ENCODE measurements at places on chromosomes 7 and 10.

- peak; percentile 33 for DNase-seq
Measured at GRCh38 chr10:13658871-13659685, 72.3 kb downstream of the PRPF18 start.

DNA sequence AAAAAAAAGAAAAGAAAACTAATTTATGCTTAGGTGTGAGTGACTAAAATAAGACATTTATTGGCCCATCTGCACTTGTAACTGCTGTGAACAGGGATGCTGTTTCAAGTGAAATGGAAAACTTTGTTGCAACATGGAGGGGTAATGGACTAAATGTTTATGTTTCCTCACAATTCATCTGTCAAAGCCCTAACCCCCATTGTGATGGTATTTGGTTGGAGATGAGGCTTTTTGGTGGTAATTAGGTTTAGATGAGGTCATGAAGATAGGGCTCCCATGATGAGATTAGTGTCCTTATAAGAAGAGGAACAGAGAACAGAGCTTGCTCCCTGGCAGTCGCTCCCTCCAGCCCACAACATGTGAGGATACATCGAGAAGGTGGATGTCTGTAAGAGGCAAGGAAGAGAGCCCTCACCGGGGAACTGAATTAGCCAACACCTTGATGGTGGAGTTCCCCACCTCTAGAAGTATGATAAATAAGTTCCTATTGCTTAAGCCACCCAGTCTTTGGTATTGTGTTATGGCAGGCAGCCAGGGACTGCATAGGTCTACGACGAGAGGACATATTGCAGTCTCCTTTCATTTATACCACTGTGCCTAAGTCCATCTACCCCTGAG, 28.6 kb upstream of the VCL start:
- no peak for DNase-seq

GRCh38 chr7:31122649-31123058, 70.5 kb downstream of the ADCYAP1R1 start:
- DNase-seq, result peak; percentile 58

DNA sequence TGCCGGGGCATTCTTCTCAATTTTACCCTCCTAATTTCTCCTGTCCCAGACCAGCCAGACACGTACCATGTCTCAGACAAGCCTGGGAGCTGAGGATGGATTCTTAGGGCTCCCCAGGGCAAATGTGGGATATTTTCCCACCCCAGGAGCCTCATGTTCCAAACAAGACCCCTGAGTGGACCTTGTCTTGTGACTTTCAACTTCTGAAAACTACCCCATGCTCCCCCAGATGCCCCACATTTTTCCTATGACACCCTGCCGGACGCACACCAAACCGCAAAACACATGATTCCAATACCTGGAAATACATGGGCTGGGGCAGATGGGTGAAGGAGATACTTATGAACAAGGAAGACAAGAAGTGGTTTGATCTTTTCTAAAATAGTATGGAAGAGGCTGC, 874 bp downstream of the GIMAP5 start:
- no peak for DNase-seq

DNA sequence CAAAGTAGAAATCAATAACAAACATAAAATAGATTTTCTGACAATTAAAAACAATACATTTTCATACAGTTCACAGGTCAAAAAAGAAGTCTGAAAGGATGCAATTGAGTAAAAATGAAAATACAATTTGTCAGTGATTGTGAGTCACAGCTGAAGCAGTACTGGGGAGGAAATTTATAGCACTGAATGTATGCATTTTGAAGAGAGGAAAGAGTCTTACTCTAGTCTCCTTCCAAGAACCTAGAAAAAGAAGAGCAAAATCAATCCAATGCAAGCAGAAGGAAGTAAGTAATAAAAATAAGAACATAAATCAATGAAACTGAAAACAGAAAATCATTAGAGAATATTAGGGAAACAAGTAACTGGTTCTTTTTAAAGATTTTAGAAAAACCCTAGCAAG, 507.2 kb upstream of the IGFBP3 start:
- no peak for DNase-seq

DNA sequence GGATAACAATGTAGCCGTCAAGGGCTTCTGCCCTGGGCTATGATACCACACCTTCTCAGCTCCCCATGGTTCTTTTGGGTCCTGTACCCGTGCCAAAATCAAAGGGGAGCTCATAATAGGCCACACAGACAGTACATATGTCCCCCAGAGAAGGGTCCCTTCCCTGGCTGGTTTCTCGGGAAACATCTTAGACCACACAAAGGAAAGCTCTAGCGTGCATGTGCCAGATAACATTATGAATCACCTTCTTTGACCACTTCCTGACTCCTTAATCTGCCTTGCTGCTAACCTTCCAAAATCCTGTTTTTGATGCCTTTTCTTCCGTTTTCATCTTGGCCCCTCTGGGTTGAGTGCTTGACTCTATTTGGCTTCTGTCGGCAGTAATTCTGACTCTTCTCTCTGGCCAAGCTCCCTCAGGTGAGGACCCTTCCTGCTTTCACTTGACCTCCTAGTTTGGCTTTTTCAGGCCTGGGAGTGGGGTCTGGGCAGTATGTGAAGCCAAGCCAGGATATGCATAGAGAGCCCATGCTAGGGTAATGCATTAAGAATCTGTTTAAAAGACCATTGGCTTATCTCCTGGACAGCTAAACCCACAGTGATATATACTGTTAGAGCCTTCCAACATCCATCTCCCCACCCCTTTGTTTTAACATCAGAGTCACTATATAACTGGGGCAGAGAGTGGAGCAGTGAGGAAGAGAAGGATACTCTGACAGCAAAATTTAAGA, 84.8 kb downstream of the ANLN start:
- DNase-seq, result no peak

DNA sequence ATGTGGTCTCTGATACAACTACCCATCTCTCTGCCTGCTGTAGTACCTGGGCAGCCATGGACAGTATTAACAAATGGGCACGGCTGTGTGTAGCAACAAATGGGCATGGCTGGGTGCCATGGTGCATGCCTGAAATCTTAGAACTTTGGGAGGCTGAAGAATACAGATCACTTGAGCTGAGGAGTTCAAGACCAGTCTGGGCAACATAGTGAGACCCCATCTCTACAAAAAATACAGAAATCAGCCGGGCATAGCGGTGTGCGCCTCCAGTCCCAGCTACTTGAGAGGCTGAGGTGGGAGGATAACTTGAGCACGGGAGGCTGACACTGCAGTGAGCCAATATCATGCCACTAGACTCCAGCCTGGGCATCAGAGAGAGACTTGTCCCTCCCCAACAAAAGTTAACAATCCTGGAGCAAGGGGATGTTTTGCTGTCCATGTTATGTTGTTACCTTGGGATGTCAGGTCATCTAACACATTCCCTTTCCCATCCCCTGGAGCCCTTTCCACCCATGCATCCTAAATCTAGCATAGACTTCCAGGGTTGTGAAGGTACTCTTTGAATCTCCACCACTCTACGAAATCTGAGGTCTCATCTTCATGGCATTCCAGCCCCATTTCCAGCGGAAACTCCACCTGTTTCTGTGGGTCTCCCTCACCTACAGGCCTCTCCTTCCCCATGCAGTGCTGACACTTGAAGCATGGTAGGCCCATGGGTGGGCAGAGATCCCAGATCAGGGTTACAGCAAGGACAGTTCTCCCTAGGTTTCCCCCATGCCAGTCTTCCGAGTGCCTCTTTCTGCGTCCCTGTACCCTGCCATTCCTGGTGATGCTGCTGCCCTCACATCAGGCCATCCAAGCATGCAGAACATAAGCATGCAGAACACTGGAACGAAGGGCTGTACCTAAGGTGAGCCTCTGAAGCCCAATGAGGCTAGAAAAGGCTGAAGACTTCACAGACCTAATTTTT, 13.1 kb downstream of the FXYD4 start:
- no peak for DNase-seq

DNA sequence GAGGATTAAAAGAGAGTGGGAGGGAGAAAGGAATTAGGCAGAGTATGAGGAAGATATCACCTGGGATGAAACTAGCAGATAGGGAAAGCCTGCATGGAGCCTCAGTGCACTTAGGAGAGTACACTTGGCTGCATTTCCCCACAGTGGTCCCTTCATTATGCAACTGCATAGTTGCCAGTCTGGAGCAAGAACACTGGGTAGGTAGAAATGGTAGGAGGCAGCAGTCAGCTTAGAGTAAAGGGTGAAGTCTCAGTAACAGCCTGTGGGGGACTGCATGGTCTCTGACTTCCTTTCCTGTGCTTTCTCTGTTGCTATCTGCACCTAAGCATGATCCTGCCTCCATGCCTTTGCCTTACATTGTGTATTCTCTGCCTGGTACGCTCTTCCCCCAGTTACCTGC, 14.0 kb upstream of the PCGF5 start:
- DNase-seq, result no peak

- DNase-seq, result no peak
Measured at GRCh38 chr10:45044290-45044689, 43.6 kb downstream of the ZNF22 start.

- DNase-seq, result peak; percentile 52
Measured at GRCh38 chr7:91264924-91265681, 870 bp downstream of the FZD1 start.

- no peak for DNase-seq
Measured at GRCh38 chr7:38518541-38518940, 112.6 kb downstream of the AMPH start.

GRCh38 chr7:134602881-134603451, 43.7 kb upstream of the BPGM start:
- peak; percentile 32 for DNase-seq

DNA sequence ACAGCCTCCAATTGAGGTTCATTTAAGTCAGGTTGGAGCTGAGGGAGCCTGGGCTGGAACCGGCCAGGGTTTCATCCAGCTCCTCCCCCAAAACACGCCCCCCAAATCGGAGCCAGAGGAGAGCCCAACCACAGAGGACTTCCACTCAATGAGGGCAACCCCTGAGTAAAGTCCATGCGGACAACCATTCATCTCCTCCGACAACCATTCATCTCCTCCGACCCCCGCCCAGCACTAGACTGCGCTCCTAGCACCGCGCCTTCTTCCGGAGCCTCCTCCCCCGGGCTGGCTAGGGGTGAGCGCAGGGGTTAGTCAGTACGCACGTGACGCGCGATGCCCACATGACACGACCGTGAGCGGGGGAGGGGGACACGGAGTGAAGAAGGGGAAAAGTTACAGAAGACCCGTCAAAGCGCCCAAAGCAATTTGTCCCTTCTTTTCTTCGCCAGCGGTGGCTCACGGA, 1.4 kb downstream of the MAGI2 start:
- peak; percentile 91 for DNase-seq

GRCh38 chr7:17492437-17492836, 194.0 kb downstream of the AHR start:
- no peak for DNase-seq

DNA sequence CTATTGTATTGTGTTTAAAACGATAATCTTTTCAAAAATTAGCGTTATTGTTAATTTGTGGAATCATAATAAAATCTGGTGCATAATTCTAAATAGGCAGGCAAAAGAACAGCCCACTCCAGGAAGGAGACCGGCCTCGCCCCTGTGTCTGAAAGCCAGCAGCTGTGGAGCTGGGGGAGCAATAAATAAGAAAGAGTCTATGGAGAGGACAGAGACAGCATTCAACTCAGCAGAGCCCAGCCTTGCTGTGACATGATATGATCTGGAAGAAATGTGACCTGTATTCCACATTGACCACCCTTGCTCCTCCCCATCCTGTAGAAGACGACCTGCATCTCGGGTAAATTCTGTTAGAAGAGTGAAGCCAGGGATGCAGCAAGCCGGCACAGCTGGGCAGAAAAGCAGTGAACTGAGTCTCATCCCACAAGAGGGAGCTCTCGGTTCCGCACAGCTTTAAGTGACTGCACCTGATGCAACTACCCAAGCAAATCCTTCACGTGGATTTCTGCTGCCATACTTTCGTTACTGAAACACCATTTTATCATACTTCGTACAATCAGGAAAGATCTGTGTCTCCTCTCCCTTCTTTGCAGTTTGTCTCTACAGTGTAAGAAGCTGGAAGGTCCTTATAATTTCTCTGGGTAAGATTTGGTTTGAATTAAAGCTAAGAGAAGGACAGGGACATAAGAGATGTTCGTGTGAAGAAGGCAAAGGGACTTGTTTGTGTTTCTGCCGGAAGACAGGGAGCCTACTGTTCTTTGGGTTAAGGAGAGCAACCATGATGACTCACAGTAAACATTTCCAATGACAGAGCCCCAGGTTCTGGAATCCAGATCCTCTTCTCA, 427.1 kb downstream of the GPAM start:
- DNase-seq, result peak; percentile 4

DNA sequence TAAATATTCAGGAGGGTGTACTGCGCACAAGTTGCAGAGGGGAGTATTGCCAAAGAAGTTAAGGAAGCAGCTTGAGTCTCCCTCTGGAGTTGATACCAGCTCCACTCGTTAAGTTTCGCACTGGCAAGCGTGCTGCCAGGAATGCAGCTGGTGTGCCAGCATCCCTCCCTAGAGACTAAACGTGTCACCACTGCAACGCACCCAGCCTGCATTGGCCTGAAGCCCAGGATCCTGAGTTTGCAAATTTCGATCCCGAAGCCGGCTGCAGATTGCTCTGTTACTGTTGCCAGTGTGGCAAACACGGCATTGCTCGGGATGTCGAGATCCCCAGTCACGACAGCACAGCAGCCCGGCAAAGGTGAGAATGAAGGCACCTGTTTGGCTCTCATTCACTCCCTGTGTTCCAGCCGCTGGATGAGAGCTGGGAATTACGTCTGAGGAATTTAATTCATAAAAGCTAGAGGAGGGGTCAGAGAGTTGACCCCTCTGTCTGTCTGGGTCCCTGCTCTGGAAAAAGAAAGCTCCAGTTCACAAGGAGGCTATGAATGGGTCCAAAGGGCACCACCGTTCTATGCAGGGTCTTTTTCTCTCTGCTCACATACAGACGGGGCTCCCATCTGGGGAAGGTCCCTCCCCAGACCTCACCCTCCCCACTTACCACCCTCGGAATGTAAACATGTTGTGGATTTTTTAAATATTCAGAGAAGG, 61.0 kb downstream of the NRP1 start:
- DNase-seq, result peak; percentile 49

DNA sequence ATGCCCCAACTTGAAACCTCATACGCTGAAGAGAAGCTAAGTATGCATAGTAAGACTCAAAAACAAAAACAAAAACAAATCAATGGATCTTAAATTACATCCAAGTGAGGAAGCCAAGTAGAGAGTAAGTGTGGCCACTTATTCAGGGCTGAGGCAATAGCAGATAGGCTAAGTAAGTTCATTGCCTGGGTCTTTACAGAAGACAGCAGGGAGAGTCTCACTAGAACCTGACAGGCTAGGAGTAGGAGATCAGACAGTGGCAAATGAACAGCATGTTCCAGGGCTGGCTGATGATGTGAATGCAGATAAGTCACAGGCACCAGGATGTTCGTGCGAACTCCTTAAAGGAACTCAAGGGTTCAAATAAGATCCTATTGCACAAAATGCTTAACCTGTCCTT, 568.6 kb downstream of the KCNMA1 start:
- no peak for DNase-seq

- no peak for DNase-seq
Measured at GRCh38 chr7:10577866-10578374, 395.8 kb upstream of the PHF14 start.

- no peak for DNase-seq
Measured at GRCh38 chr7:90530263-90530662, 60.8 kb downstream of the PTTG1IP2 start.

DNA sequence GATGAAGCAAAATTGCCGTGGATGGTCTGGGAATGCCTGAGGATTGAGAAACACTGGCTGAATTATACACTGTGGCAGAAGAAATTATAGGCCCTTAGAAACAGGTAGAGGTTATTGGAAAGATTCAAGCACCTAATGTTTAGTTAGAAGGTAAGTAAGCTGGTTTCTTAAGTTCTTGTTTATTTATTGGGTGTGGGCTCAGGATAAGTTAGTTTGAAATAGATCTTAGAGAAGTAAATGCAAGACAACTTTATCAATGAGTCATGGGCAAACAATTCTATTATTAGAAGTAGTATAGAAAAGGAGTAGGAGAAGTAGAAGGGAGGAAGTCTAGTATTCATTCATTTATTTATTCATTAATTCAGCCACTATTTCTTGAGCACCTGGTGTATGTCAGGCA, 96.5 kb downstream of the KAT6B start:
- no peak for DNase-seq

Data from putamen (tissue), 1 donor.